ENCODE measurements at places on chromosomes 7 and 10.
A peak's percentile ranks its signal among the peaks of the same experiment; 100 is the strongest.

DNA sequence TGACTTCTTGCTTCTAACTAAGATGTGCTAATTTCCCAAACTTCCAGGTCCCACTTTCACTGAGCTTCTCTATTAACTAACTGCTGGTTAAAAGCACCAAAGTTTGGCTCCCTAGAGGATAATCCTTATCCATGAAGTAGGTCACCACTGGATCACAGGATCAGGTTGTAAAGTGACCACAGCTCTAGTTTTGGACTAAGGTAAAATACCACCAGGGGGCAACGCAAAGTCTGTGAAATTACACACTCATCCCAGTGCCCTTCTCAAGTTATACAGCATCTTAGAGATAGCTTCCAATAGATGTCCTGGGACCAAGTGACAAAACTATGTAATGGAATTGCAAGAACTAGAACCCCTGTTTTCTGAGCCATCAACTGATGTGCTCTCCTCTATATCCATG is 116.4 kb upstream of the ASAH2 start:
- DNase-seq: no peak

DNA sequence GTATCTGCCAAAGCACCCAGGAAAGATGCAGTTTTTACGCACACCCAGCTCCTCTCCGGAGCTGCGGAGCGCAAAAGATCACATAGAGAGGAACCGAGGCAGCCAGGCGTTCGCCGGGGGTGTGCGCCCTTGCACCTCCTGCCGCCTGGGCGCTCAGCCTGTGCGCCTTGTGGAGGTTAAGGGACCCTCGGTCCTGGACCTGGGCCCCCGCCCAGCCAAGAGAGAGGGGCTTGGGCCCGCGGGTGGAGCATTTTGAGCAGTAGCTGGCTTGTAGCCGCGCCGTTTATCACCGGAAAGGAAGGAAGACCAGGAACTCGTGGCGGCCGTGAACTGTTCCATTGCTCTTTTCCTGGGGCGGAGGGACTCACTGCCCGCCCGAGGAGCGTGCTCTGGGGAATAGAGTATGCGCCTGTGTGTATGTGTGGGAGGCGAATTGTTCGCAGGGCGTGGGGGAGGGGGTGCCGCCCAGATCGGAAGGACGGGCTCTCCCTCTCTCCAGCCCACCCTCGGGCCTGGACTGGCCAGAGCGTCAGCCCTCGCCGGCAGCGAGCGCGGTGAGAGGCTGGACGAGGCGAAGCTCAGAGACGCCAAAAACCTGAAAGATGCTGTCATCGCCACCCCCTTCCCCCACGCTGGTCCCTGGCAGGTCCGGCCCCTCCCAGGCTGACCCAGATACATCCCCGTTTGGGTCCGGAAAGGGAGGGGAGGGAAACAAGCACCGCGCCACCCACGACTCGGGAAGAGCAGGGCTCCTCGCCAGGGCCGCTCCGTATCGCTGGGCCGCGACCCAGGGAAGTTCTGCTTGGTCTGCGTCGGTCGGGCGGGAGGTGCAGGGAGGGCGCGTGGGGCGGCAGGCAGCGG is 1.2 kb upstream of the WNT2 start:
- DNase-seq: no peak

DNA sequence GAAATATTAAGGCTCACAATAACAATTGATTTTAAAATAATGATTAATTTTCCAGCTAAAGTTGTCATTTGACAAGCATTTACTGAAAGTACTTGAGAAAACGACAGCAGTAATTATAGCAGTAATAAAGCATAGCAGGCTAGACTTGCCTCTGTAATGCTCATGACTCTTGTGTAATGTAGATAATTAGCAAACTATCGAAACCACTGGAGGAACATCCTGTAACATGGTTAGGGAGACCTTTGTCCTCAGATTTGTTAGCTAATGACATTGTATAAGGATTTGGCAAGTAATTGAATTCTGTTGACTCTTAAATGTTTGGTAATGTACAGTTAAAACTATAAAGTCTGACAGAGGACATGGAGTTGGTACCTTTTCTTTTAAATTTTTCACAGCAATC is 24.8 kb downstream of the ARL4A start:
- no peak for DNase-seq

DNA sequence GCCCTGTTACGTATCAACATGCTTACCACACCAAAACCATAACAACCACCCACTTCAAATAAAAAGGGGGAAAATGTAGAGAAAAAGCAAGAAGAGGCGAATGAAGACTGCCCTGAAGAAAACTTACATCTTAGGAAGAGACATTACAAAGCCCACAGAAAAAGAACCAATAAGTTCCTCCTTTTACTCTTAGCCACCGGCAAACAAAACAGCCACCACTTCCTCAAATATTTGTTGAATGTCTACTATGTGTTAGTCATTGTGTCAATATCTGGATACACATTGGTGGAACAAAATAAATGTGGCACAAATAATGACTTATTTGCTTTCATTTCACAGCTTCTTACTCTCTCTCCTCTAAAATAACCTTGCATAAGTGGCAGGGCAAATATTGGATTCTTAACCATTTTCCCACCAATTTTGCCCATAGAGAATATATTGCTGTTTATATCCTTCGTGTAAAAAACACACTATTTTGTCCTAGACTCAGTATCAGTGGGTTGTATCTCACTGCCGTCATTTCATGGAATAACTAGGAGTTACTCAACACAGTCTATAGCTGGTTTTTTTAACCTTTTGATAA is 106.8 kb downstream of the ANK3 start:
- DNase-seq: no peak

- no peak for DNase-seq
These were observed 48.2 kb upstream of the WDR11 start for GRCh38 chr10:120802935-120803334.

GRCh38 chr10:19498393-19499290 is 317.6 kb upstream of the PLXDC2 start:
- DNase-seq: no peak

DNA sequence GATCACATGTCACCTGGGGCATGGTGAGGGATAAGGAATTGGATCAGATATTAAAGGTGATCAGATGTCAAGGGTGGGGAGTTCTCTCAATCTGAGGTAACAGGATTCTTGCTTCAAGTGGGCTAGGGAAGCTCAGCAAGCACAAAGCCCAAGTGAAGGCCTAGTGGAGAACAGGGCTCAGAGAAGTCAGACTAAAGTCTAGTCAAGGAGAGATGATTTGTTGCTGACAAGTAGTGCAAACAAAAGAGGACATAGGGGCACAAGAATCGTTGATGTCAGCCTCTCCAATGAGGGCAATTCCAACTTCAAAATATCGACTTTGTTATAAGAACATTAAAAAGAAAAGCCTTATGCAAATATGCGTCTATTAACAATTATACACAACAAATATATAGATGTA is 852.8 kb upstream of the CELF2 start:
- no peak for DNase-seq

DNA sequence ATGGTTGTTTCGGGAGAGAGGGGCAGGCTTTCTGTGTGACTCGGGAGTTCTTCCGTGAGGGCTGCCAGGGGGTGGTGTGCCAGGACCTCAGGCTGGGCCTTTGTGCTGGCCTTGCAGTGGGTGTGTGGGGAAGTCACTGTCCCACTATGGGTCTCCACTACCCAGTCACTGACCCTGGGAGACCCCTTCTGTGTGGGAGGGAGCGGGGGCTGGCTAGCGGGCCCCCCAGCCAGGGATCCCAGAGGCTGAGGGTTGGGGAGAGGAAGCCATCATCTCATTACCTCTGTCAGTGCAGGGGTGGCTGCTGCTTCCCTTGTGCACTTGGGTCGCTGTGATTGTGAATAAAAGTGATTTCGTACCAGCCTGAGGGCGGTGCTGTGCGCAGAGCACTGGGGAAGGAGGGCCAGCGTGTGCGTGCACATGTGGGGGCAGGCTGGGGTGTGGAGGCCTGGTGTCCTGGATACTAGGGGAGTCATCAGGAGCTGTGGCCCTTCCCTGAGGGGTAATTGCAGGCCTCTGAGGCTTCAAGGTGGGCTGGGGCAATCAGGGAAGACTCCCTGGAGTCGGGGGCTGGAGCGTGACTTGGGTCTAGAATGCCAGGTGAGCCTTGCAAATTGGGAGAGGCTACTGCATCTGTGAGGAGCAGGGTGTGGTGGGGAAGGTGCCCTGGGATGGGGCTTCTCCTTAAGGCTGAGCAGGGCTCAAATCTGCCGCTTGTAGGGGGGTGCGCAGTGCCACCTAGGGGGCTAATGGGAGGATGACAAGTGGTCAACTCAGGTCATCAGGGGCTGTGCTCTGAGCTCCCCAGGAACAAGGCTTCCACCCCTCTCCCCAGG is 98.9 kb downstream of the NEURL1 start:
- peak; percentile 11 for DNase-seq

- no peak for DNase-seq
These were observed 27.3 kb downstream of the TFAM start for GRCh38 chr10:58412502-58412961.

GRCh38 chr10:5549462-5550249 is 24.9 kb downstream of the CALML3 start:
- DNase-seq: no peak

GRCh38 chr10:119327096-119327745 is 119.8 kb downstream of the GRK5 start:
- DNase-seq: no peak

DNA sequence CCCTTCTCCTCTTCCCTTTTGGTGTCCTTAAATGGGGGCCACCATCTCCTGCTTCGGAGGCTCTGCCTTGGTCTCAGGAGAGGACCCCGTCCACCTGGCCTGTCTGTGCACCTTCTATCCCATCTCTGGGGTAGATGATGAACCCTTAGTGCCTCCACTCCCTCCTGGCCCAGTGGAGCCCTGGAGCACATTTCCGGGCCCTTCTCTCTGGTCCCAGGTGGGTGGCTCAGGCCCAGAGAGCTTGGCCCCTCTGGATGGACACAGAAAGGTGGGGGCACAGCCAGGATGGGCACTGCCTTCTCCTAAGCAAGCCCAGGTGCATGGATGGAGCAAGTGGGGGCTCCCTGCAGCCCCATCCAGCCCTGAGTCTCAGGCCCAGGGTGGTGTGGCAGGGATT is 121.4 kb upstream of the RET start:
- DNase-seq: no peak

DNA sequence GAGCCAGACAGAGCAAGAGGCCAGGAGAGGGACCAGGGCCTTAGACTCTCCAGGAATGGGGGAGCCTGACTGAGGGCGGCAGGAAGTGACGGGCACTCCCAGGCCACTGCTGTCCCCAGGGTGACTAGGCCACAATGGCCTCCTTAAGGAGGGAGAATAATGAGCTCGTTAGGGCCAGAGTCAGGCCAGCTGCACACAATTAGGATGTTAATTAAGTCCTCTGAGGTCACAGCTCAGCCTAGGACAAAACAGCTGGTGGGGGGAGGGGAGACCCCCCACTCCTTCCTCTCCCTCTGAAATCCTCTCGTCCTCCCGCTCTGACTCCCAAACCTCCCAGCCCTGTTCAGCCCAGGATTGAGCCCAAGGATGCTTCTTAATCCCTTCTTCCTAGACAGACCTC is 143.0 kb downstream of the NEURL1 start:
- DNase-seq: no peak

- DNase-seq: no peak
These were observed 87.2 kb downstream of the GSDME start for GRCh38 chr7:24669971-24670591.

GRCh38 chr10:118108194-118109026 is 61.7 kb upstream of the RAB11FIP2 start:
- no peak for DNase-seq

- DNase-seq: no peak
These were observed 263.6 kb upstream of the LRGUK start for GRCh38 chr7:133863362-133864061.

GRCh38 chr10:129942391-129942790 is 21.7 kb downstream of the EBF3 start:
- no peak for DNase-seq

- DNase-seq: no peak
These were observed 56.6 kb downstream of the CUX1 start for GRCh38 chr7:101874028-101874427.

GRCh38 chr10:89481662-89482061 is 53.7 kb downstream of the SLC16A12 start:
- no peak for DNase-seq

DNA sequence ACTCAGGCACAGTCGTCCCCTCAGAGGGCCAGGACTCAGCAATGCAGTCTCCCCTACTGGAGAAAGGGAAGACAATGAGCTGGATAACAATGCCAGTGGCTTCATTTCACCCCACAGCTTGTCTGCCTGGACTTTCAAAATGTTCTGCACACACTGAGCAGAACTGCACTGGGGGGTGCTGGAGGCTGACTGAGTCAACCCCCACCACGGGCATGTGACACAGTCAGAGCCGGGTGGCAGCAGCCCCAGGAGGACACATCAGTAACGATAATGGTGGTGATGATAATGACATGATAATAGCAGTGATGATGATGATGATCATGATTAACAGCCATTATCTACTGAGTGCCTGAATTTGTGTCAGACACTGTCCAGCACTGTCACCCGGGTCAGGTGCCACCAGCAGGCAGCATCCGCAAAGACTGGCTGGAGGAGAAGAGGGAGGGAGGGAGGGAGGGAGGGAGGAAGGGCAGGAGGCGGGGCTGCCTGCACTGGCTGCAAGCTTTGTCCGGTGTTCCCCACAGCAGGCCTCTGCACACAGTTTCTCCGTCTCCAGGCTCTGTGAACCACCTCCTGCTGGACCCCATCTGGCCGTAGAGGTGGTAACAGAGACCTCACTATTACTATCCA is 67.4 kb downstream of the PLXNA4 start:
- DNase-seq: no peak

DNA sequence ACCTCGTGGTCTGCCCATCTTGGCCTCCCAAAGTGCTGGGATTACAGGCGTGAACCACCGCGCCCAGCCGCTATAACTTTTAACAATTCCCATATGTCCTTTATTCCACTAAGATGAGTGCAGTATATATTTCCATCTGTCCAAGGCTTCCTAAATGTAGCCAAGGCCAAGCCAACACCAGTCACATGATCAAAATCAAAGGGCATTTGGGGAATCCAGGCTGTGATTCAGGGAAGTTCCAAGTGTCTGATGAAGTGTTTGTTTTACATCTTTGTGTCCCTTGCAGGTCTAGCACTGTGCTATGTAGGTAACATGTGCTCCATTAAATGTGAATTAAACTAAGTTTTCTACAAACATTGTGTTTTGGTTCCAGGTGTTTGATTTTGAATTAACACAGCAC is 20.8 kb downstream of the AKR1E2 start:
- no peak for DNase-seq

DNA sequence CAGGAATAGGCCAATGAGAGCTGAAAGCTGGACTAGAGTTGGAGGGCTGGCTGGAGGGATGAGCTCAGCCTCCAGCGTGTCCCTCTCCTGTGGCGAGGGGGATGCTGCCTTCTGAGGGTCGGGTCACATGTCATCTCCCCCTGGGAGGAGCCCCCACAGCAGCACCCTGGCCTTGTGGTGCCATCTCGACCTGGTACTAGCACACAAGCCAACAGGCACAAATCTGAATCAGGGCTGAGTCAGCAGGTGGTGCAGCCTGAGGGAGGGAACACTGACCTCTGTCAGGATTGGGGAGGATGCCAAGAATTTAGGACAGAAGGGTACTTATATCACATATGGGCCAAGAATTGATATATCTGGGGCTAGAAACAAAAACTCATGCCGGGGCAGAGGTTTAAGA is 280.4 kb downstream of the CELF2 start:
- no peak for DNase-seq

- DNase-seq: no peak
These were observed 22.4 kb upstream of the IFIT2 start for GRCh38 chr10:89279421-89279869.

- DNase-seq: no peak
These were observed 518 bp upstream of the COMMD3 start for GRCh38 chr10:22315455-22316285.

Measured in stimulated activated CD4-positive, alpha-beta T cell treated with anti-CD3 and anti-CD28 coated beads, Interleukin-1b, Interleukin-23, amount 100 ng/mL, for 24 hours (primary cell).